ENCODE measurements at places on chromosomes 16 and 17. TPM values are rescaled to one million over a fixed set of nuclear protein-coding genes. Genes with fewer than 3 reads are reported as not detected.

The WFIKKN2 gene
- total RNA-seq, result not detected

The TERB1 gene
- total RNA-seq, result not detected

The TNP2 gene
- total RNA-seq, result not detected

The ALOXE3 gene
- total RNA-seq, result 0.70 TPM

The ERBB2 gene
- 90.6 TPM for total RNA-seq

The IFT20 gene
- 35.3 TPM for total RNA-seq

The NPIPB6 gene
- total RNA-seq, result 7.0 TPM

The USP43 gene
- 19.2 TPM for total RNA-seq

The ZPBP2 gene
- not detected for total RNA-seq

The CDT1 gene
- total RNA-seq, result 95.4 TPM

The ABCA8 gene
- not detected for total RNA-seq

The KRT20 gene
- not detected for total RNA-seq

The NXPH3 gene
- total RNA-seq, result not detected

The CCL3 gene
- total RNA-seq, result not detected

The RTN4RL1 gene
- 0.35 TPM for total RNA-seq
